ENCODE measurements at places on chromosomes 6 and 20.

DNA sequence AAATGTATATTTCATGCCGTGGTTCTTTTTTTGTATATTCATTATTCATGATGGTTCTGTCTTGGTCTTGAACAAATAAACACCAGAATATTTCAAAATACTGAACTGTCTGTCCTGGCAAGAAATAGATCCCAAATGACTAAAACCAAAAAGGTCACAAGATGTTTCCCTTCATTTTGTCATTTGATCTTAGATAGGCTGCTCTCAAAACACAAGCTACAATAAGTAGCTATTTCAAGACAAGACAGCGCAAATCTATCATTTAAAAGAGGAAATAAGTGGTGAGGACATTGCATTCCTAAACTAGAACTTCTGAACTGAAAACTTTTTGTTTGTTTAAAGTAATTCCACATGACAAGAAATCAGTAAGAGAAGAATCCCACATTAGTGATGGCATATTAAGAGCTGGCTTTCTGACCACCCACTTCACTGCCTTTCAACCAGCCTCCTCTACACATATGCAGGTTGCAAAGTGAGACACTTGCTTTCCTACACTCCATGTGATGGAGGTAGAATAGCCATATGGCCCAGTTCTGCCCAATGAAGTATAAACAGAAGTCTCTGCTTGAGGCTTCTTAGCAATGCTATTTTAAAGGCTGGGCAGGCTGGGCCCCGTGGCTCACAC lies 54.4 kb upstream of the CCDC28A start:
- no peak for DNase-seq

DNA sequence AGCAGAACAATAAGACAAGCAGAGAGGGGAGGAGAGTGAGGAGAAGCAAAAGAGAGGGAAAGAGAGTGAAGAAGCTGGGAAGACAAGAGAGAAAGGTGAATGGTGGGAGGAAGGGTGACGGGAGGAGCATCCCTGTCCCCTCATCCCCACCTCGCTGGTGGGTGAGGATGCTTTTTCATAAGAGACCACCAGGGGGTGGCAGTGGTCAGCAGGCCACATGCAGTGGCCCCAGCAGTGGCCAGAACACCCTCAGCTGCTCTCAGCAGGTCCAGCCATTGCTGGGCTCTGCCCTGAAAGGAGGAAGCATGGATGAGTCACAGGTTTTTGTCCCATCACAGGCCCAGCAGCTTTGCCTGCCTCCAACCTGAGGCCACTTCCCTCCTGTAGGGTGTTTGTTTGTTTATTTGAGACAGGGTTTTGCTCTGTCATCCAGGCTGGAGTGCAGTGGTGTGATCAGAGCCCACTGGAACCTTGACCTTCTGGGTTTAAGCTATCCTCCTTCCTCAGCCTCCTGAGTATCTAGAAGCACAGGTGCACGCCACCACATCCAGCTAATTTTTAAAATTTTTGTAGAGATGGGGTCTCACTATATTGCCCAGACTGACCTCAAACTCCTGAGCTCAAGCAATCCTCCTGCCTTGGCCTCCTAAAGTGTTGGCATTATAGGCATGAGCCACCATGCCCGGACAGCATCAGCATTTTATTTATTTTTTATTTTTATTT lies 24.0 kb downstream of the FGD2 start:
- DNase-seq = no peak

DNA sequence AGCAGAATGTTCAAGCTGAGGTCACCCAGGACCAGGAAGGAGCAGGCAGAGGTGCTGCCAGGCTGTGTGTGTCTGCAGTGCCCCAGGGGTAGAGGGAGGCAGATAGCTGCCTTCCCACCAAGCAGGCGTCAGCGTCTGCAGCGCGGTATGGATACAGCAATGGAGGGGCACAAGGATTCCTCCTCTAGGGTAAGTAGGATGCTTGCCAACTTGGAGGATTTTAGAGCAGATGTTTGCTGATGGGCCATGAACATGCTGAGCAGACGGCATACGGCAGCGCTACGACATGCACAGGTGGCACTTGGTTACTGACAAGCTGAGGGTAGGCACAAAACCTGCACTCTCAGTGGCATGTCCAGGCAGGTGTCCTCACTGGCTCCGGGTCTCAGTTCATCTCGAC lies 48.1 kb downstream of the PSMG4 start:
- no peak for DNase-seq

- DNase-seq = no peak
Observed at GRCh38 chr20:63502671-63503172, 3.8 kb upstream of the EEF1A2 start.

DNA sequence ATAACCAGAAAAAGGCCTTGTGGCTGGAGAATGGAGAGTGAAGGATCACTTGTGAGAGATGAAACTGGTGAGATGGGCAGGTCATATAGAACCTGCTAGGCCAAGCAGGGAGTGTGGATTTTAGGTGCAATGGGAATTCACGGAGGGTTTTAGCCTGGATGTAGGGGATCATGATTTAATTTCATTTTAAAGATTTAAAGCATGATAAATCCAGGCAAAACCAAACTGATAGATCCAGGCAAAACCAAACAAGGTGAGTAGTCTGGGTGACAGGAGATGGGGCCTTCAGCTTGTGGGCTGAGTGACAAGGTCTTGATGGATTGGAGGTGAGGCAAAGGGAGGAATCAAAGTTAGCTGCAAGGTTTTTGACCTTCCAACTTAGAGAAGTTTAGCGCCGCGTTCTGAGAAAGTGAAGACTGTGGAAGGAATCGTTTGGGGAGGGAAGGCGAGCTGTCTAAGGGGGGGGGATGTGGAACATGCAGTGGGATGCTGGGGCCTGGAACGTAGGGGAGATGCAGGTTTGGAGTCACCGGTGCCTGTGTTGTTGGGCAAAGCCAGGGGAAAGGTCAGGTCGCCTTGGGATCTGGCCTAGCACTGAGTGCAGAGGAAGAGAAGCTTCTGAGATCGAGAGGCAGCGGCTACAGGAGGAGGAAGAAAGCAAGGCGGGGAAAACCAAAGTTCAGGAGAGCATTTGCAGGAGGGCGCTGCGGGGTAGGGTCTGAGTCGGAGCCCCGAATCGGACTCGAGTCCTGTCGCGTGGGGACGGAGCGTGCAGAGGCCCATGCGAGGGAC lies 1.3 kb upstream of the PLCG1 start:
- no peak for DNase-seq

DNA sequence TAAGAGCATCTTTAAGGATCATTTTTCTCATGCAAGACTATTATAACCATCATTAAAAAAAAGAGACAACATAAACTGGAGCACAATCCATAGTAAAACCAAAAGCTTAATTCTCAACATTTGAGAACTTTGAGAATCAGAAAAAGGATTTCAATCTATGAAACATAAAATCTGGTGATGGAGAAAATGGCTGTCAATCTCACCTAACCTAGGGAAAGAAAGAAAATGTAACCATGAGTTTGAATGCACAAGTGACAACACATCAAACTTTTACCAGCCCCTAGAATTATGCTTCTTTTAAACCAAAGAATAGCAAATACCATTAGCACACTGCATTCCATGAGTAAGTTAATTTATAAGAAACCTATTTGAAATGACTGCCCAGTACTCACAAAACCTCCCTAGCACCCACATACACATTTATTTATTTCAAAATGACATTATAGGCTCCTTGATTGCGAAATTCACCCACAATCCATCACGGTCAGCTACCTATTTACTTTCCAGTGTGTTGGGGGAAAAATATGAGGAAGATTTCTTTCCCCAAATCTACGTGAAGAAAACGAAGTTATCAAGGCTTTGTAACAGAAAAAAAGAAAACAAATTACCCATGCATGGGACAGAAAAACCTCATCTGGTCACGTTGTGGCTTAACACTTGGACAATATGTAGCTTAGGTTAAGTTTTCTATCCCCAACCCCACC lies 828 bp downstream of the ASCC3 start:
- DNase-seq = no peak

DNA sequence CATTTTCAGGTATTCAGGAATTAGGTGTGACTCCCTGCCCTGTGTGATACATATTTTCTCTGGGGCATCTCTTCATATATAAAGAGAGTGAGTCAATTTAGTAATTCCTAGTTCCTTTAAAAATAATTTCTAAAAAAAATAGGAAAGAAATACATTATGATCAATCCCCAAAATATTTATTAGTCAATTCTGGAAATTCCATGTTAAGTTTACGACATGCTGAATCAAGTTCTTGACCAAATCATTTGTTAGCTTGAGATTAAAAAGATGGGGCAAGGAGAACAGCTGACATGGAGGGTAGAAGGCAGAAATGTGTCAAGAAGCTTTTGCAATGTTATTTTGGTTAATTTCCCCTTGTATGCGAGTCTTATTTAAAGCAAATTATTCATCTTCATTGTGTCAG lies 22.7 kb upstream of the PRDM1 start:
- no peak for DNase-seq

GRCh38 chr6:37600312-37600916 lies 97.3 kb downstream of the MDGA1 start:
- DNase-seq = no peak

Measured in AG09319 (cell line).